H1 (cell line): ENCODE measurements at places on chromosomes 11 and 22.

DNA sequence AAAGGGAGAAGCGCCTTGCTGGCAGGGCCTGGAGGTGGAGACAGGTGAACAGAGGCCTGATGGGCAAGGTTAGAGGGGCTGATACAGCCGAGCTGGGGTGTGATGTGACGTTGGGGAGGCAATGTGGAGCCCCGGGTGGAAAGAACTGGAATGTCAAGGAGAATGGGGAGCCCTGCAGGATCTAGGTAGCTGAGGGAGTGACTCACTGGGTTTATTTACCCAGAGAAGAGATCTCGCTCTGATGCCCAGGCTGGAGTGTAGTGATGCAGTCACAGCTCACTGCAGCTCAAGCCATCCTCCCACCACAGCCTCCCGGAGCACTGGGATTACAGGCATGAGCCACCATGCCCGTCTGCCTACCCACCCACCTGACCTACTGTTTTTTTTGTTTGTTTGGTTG lies 1.9 kb upstream of the CYB5R3 start:
- H3K27ac ChIP-seq, result no peak overlapping the region
- no peak overlapping the region for H3K4me3 ChIP-seq
- H3K27me3 ChIP-seq, result no peaks in the 10 kb centered on the region
- H3K4me1 ChIP-seq, result peaks cover 9% of the 10 kb centered on the region

GRCh38 chr11:88194990-88195389 lies 19.7 kb upstream of the RAB38 start:
- no peak overlapping the region for H3K27ac ChIP-seq
- H3K4me1 ChIP-seq, result no peaks in the 10 kb centered on the region
- no peaks in the 10 kb centered on the region for H3K27me3 ChIP-seq
- H3K36me3 ChIP-seq, result no peaks in the 10 kb centered on the region

DNA sequence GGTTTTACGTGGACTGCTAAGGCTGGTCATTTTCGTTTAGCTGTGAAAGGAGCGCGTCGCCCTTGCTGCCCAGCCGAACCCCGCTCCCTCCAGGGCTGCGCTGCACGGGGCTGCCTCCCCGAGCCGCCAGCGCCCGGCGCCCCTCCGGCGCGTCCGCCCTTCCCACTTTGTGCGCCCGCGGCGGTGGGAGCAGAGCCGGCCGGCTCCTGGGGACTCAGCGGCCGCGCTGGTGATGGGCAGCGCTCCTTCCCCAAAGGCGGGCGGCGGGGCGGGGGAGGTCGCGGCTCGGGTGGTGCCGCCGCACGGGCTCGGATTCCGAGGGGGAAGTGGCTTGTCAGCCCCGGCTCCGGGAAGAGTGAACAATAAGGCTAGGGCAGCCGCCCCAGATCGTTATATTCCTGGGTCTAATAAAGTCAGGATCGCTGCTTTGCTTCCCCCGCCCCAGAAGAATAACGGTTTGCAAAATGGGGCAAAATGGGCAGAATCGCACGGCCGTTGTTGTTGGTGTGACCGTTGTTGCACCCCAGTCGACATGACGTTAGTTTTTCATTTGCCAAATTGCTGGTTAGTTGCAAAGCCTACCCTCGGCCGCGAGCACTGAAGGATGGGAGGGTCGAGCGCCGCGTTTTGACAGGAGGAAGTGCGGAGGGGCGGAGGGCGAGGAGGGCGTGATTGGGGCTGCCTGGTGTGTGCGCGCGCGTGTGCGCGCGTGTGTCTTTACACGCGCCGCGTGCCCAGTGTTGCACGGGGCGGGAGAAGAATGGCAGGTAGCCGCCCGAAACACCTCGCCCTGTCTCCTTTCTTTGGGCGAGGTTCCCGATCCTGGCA lies 745 bp downstream of the NCAM1 start:
- H3K27ac ChIP-seq, result no peak overlapping the region
- DNase-seq, result no peak
- H3K27me3 ChIP-seq, result peaks cover 22% of the 10 kb centered on the region
- H3K4me3 ChIP-seq, result peak overlapping the region; percentile 70
- H3K36me3 ChIP-seq, result no peaks in the 10 kb centered on the region
- H3K4me1 ChIP-seq, result no peaks in the 10 kb centered on the region

- DNase-seq, result no peak
- no peaks in the 10 kb centered on the region for H3K27me3 ChIP-seq
- H3K4me1 ChIP-seq, result peaks cover 21% of the 10 kb centered on the region
- H3K27ac ChIP-seq, result no peak overlapping the region
- H3K36me3 ChIP-seq, result no peaks in the 10 kb centered on the region
- H3K4me3 ChIP-seq, result no peak overlapping the region
Measured at GRCh38 chr22:20206709-20207215, 55.9 kb upstream of the CCDC188 start.
